ENCODE measurements at places on chromosomes 1 and 21.

DNA sequence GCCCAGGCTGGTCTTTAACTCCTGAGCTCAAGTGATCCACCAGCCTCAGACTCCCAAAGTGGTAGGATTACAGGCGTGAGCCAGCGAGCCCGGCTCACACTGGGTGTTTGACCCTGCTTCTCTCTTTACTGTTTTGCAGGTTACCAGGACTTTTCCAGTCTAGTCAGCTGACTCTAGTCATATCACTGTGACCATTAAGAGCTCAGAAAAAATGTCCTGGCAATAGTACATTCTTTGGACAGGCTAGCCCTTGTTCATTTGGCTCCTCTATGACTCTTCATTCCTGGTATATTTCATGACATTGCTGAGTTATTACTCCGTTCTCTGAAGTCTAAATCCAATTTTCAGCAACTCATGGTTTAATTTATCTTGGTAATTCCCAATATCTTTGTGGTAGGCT is 8.0 kb upstream of the CA6 start:
- no peak for DNase-seq

DNA sequence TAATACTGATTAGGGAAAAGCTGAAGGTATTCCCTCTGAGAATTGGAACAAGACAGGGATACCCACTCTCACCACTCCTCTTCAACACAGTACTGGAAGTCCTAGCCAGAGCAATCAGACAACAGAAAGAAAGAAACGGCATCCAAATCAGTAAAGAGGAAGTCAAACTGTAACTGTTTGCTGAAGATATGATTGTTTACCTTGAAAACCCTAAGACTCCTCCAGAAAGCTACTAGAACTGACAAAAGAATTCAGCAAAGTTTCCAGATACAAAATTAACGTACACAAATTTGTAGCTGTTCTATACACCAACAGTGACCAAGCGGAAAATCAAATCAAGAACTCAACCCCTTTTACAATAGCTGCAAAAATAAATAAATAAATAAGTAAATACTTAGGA is 78.6 kb downstream of the EXTL2 start:
- DNase-seq = no peak

DNA sequence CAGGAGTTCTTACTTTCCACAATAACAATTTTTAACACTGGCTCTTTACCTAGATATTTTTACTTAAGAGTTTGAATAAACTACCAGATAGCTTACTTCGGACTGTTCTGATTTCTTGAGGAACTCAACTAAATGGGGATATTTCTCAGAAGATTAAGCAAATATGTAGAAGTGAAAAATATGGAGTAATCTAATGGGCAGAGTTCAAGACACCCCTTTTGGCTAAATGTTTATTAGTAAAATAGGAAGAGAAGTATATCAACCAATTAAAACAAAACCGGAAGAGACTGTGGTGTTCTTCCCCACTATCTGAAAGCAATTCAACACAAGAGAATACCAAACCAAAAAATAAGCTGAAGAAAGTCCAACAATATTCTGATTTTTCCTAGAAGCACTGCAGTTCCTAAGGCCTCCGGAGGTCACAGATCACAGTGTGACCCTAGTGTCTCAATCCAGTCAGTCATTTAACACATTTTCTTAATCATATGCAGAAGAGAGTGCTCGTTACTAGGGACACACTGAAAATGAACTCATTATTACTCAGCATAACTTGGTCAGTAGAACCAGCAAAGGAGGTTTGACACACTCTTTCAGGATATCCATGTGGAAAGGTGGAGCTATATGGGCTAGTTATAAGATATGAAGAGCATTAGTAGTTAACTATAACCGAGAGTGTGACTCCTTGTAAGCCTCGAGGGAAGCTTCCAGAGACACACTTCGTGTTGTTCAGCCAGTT is 5.2 kb downstream of the SIPA1L2 start:
- no peak for DNase-seq

GRCh38 chr1:30274976-30275621 is 448.3 kb downstream of the MATN1 start:
- no peak for DNase-seq

- DNase-seq = no peak
Observed at GRCh38 chr1:154863315-154864174, 6.5 kb downstream of the KCNN3 start.

DNA sequence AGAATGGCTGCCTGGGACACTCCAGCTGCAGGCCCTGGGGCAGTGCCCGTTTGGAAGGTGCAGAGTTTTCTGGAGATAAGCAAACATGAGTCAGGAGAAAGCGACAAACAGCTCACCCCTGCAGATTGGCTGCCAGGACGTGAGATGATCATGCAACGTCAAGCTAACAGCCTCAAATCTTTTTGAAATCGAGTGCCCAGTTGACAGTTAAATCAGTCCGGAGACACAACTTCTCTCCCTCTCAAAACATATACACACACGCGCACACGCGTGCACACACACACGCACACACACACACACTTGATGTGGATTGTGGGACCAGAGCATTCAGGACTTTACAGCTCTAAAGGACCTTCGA is 49.4 kb downstream of the TENT5C start:
- DNase-seq = no peak

Measured in tibial nerve (tissue), 4 donors.